ENCODE measurements at places on chromosomes 11 and 22.

- DNase-seq = no peak
Observed at GRCh38 chr11:61054927-61055562, 47.2 kb upstream of the CD5 start.

DNA sequence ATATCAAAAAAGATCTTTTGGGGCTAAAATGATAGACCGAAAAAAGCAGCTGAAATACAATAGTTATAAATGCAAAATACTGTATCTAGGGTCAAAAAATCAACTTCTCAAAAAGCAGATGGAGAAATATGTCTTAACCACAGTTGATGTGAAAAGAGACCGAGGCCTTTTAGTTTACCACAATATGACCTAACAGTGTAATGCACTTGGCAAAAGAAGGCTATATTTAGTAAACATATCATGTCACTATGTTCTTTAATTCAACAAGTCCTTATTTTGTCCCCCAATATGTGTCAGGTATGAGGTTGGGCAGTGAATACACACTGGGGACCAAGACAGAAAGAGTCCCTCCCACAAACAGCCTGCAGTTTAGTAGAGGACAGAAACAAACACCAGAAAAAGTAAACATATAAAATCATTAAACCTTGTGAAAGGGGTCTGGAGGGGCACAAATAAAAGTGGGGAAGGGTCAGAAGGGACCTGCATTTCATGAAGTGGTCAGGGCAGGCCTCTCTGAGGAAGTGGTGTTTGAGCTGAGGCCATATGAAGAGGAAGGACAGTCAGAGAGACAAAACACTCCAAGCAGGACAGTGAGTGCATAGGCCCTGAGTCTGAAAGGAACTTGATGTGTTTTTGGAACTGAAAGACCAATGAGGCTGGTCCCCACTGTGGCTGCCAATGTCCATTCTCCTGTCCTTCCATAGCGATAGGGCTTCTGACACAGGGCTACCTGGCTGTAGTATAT, 53.4 kb downstream of the LIF start:
- no peak for DNase-seq

DNA sequence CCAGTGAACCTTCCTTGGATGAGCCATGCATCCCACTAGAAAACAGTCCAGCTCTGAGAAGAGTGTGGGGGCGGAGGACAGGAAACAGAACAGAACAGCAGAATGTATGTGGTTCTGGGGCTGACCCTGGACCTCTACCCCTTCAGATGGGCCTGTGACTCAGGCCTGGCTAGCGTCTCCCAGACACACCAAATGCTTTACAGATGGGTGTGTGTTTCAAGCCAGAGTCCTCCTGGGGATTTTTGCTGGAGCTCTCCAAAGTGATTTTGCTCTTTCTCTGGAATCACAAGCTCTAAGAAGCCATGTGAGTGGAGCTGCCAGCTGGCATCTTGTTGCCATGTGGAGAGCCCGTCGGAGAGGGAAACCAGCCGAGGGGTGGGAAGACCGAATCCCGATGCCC, 13.2 kb upstream of the C1QTNF4 start:
- DNase-seq = no peak

DNA sequence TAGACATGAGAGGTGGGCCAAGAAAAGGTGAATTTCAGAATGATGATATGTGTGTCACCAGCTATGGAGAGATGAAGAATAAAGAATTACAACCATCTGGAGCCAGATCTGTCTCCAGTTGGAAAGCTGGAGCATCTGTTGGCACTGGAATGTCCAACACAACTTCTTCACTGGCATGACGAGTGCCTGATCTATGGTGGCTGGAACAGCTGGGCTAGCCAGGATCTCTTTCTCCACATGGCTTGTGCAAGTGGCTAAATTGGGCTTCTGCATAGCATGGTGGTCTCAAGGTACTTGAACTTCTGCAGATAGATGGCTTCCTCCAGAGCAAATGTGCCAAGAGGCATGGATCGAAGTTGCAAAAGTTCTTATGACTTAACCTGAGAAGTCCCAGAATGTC, 256.1 kb upstream of the NCAM1 start:
- no peak for DNase-seq

GRCh38 chr11:67584881-67585873, 1.6 kb downstream of the GSTP1 start:
- no peak for DNase-seq

- DNase-seq = no peak
Observed at GRCh38 chr11:43837879-43838278, 42.8 kb upstream of the ALKBH3 start.

DNA sequence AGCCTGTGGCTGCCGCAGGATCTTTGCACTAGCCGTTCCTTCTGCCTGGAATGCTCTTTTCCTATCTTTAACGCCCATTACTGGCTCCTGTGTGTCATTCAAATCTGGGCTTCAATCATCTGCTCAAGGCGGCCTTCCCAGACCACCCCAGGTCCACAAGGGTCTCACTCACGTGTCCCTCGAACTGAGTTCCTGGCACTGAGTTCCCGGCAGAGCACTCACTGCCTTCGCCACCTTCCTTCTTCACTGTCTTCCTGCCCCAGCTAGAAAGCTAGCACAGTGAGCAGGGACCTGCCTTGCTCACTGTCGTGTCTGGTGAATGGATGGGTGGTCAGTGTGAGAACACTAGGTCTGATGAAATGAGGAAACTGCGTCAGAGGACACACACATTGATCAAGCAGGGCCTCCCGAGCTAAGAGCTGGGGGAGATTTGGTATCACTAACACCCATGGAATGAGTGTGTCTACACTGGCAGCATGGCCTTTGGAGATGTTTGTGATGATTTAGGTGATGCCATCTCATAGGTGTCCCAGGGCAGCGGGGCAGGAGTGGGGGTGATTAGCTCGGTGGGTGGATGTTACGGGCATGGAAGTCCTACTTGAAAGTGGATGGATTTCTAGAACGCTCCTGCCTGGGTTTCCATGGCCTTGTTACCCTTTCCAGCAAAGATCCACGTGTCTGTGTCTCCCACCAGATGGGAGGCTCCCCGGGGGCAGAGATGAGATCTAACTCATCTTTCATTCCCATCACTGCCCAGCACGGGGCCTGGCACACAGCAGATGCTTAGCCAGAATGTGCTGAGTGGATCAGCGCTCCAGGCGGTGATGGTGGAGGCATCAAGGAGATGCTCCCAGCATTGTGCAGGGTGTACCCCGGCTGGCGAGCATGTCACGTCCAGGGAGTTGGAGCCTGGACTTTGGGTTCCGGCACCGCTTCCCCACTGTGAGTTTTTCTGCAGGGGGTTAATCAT, 64.5 kb downstream of the SHISAL1 start:
- DNase-seq = no peak

DNA sequence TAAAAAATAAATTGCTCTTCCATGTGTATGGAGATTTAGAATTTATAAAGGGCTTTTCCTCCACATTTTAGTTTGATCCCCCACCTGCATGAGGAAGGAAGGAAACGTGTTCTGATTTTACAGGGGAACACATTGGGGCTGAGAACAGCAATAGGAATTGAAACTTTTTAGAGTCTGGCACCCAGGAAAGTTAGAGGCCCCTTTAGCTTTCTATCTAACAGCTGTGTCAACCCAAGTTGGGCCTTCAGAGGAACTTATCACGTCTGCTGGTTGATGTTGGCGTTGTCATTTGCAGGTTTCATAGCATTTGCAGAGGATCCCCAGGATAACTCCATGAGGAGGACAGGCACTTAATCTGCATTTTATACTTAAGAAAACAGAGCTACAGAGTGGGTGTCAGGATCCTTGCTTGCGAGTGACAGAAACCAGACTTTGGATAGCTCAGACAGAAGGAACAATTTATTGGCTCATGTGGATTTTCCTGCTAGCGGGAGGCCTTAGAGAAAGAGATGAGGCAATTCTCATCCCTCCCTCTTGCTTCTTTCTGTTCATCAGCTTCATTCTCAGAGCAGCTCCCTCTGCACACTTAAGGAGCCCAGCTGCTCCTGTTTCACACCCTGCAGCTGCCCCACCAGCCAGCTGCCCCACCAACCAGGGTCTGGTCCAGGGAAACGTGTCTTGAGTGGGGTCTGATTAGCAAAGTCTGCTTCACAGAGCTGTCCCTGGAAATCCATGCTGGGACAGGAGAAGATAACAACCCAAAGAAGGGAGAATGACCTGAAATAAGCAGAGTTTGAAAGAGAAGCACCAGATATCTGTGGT, 92.5 kb upstream of the OR4B1 start:
- no peak for DNase-seq

DNA sequence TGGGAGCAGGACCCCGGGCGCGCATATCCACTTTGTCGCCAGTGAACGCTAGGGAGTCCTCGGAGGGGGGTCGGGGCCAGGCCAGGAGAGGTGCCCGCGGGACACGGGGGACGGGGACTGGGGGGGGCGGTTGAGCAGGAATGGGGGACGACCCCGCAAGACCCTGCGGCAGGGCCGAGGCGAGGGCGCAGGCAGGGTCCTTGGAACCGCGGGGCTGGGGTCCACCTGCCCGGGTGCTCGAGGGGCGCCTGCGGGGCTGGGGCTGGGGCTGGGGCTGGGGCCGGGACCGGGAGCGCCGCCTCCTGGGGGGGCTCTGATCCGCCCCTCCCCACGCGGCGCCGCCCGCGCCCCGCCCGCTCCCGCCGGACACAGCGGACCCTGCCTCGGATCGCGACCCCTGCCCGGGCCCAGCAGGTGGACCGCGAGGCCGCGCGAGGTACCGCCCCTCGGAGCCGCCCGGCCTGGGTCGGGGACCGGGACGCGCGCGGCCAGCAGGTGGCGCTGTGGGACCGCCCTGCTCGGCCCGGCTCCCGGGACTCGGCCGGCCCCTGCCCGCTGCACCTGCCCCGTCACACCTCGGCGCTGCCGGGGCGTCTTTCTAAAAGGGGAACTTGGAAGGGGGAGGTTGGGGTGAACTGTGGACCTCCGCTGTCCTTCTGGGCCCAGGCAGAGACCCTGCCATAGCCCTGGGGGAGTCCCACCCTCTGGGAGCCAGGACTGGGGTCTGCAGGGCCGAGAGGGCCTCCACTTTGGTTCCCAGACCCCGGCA, 11.0 kb downstream of the CRELD2 start:
- no peak for DNase-seq

All from thoracic aorta (tissue), 2 donors.